ENCODE measurements at places on chromosomes 13 and 19.
A peak's percentile ranks its signal among the peaks of the same experiment; 100 is the strongest.

DNA sequence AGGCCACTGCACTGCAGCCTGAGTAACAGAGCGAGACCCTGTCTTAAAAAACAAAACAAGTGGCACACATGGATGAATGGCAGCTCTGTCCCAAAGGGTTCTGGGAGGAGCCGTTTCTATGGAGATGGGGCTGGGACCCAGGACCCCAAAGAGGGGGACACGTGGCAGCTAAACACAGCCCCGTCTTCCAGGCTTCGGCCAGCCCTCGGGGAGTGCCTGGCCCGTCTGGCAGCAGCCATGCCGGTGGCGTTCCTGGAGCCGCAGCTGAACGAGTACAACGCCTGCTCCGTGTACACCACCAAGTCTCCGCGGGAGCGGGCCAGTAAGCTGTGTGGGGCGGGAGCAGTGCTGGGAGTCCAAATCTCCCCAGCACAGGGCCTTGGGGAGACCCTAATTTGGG lies 82.4 kb downstream of the RYR1 start:
- DNase-seq: no peak

GRCh38 chr13:71474936-71475335 lies 392.1 kb downstream of the DACH1 start:
- DNase-seq: no peak

DNA sequence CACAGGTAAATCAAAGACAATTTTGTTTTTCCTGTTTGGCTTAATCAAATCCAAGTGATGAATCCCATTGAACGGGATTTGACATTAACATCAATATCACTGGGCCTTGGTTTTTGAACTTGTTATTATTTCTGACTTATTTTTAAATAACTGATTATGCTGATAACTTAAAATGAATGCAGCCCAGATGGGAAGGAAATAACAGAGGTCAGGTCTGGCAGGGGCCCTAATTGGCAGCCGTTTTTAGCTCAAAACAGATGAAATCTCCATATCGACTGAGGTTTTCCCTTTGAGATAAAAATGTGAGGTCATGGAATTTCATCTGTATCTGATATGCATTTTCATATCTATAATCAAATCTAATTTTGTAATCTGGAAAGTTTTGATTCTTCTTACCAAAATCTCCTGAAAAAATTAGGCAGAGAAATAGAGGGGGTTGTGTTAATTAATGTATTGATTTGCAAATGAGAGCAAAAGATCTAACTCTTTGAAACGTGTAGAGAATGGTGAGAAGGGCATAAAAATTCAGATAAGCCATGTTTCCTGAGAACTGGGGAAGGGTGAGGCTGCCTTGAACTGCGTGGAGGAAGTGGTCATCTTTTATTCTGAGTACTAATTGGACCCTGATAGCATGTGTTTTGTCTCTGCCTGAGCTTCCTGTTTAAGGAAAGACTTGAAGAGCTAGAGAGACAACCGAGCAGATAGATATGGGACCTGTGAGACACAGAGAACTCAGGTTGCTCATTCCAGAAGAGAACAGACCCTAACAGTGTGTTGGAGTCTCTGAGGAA lies 98.2 kb upstream of the C1QTNF9B start:
- DNase-seq: peak; percentile 24

GRCh38 chr13:60790620-60791019 lies 393.6 kb downstream of the TDRD3 start:
- no peak for DNase-seq

DNA sequence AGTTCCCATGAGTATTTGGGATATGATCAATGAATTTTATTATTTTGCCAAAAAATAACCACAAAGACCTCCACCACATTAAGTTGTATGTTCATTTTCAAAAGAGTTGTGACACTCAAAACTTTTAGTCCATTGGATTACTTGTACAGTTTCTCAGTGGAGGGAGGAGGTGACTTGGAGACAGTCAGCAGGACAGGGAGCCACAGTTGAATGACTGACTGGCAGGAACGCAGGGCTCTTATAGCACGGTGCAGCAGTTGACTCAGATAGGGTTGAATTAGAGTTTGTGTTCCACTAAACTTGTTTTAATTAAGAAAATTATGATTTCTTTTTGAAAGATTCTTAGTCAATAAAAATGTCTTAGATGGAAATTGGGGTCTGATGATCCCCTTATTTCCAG lies 42.5 kb downstream of the TNFRSF19 start:
- no peak for DNase-seq
